Ammon's horn (tissue), 1 donor: ENCODE measurements at places on chromosomes 1 and 21.

DNA sequence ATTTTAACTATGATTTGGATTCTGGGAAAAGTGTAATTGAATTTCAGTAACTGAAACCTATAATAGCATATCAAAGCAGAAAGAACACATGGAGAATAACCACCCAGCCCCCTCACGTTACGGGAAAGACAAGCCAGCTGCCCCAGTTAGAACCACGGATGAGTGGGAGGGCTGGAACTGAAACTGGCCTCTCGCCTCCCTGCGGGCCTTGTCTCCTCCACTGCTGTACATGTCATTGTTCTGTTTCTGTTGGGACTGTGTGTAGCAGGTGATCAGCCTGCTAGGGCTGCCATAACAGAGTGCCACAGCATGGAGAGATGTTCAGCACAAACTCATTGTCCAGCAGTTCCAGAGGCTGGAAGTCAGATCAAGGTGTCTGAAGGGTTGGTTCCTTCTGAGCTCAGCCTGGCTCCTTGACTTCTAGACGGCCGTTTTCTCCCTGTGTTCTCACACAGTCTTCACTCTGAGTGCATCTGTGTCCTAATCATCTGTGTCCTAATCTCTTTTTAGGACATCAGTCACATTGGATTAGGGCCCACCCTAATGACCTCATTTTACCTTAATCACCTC is 52.4 kb downstream of the MAP3K21 start:
- no peak for DNase-seq

- DNase-seq: no peak
Observed at GRCh38 chr21:38649120-38649519, 150.8 kb upstream of the ERG start.

- no peak for DNase-seq
Observed at GRCh38 chr1:106232128-106232527, 824.3 kb upstream of the PRMT6 start.

DNA sequence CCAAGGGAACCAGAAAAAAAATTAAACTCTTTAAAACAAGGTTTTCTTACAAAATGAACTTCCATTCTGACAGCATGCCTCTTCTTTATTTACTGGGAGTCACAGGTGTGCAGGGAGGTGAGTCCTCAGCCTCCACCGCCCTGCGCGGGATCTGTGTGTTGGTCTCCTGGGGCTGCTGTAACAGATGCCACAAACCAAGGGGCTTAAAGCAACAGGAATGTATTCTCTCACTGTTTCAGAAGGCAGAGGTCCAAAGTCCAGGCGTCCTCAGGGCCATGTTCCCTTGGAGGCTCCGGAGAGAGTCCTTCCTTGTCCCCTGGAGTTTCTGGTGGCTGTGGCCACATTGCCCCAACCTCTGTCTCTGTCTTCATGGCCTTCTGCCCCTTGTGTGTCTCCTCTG is 123.6 kb upstream of the C1orf174 start:
- DNase-seq: no peak

GRCh38 chr21:41570791-41571355 is 62.9 kb upstream of the TMPRSS2 start:
- DNase-seq: no peak

- DNase-seq: no peak
Observed at GRCh38 chr1:21534674-21535378, 25.6 kb downstream of the ALPL start.

GRCh38 chr1:160243767-160244166 is 18.6 kb downstream of the DCAF8 start:
- no peak for DNase-seq

- no peak for DNase-seq
Observed at GRCh38 chr1:230760360-230760827, 13.2 kb downstream of the CAPN9 start.

GRCh38 chr1:40267767-40268187 is 9.7 kb downstream of the ZMPSTE24 start:
- no peak for DNase-seq

- no peak for DNase-seq
Observed at GRCh38 chr21:42431196-42431595, 27.5 kb downstream of the UBASH3A start.

DNA sequence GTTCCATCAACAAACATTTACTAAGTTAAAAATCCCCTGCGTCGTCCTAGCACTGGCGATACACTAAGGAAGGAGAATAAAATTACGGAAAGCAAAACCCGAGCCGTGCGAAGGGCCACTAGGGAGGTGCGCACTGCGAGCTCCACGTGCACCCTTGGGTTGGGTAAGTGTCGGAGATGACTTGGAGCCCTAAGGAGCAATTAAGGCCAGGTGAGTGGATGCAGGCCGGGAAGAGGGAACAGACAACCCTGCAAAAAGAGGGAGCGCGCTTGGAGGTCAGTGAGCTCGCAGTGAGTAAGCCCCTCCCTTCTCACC is 704 bp downstream of the WDR4 start:
- DNase-seq: no peak

DNA sequence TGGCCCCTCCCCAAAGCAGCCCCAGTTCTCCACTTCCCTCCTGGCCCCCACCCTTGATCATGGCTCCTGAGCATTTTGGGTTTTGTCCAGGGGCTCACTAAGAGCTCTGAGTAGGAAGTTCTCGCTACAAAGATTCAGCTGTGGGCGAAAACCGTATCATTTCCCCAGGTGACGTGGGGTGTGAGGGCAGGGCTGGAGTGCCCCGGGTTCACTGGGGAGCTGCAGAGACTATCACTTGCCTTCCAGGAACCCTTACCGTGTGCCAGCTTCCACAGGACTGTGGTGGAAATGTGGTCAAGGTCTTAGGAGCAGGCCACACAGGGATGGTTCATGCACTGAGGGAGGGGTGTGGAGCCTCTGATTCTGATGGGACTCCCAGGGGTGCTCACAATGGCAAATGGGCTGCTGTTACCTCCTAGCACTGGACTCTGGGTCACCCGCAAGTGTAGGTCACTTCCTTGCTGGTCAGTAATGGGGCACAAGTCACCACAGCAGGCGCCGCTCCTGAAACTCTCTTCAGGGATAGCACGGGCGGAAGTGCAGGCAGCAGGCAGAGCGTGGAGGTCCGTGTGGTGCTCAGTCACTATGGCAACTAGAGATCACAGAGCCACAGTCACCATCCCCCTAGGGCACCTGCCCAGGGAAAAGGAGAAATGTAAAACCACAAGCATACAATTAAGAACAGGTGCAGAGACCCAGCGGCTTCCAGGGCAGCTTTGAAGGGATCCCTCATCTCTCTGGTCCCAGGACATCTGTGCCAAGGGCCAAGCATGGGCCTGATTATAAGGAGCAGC is 35.4 kb downstream of the RSPH1 start:
- DNase-seq: no peak

DNA sequence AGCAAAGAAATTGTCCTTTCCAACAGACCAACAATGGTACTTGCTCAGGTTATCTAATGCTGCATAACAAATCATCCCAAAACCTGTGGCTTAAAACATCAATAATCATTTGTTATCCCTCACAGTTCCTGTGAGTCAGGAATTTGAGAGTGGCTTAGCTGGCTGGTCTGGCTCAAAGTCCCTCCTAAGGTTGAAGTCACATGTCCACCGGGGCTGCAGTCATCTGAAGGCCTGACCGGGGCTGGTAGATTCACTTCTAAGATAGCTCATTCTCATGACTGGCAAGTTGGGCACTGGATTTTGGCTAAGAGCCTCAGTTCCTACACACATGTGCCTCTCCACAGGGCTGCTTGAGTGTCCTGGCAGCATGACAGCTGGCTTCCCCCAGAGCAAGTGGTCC is 16.9 kb downstream of the ERI3 start:
- DNase-seq: no peak

DNA sequence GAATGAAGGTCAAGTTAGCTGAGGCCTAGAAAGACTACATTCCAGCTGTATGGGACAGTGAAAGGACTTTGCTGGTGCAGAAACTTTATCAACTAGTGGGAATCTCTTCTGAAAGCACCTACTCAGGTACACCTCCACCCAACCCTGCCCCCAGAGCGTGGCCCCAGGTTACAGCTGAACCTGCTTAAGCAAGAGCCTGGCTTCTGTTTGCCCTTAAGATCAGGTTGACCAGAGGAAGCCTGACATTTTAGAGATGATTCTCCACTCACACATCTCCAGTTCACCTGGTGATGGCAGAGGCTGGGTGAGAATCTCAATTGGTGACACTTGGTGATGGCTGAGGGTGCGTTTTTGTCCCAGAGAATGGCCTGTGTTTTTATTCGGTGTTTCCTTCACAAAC is 24.0 kb downstream of the ELAPOR1 start:
- DNase-seq: no peak

- DNase-seq: peak; percentile 47
Observed at GRCh38 chr1:62800825-62801306, 16.9 kb downstream of the ATG4C start.

DNA sequence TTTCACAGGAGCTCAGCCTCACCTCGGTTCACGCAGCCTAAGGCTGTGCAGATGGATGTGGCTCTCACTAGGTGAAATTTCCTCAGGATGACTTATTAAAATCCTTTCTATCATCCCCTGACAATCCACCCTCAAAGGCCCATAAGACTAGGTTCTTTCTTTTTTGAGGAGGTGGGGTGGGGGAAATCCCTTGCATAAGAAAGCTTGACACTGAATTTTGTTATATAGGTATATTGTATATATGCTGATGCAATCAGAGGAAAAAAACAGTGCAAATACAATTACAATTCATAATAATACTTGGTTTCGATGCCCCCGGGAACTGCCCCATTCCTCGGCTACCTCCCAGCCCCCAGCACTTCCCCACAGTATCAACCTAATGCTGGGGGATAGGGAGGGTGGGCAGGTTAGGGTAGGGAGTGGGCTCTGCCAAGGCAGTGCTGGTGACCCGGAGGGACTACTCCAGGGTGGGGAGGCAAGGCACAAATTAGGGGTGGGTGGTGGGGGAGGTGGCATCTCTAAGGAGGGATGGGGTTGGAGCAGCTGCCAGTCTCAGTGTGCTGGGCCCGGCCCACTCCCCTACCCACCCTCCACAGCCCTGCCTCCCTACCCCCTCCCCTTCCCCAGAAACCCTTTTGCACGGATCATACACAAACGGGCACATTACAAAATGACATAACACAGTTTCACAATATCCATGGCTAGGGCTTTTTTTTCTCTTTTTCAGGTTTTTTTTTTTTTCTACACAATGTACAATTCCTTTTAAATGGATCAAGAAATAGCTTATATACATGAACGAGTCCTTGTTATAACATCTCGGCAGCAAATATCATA is 30.9 kb downstream of the SLC27A3 start:
- no peak for DNase-seq

GRCh38 chr1:200213921-200214320 is 186.4 kb downstream of the NR5A2 start:
- no peak for DNase-seq

- DNase-seq: no peak
Observed at GRCh38 chr1:41800311-41800829, 118.4 kb downstream of the HIVEP3 start.

DNA sequence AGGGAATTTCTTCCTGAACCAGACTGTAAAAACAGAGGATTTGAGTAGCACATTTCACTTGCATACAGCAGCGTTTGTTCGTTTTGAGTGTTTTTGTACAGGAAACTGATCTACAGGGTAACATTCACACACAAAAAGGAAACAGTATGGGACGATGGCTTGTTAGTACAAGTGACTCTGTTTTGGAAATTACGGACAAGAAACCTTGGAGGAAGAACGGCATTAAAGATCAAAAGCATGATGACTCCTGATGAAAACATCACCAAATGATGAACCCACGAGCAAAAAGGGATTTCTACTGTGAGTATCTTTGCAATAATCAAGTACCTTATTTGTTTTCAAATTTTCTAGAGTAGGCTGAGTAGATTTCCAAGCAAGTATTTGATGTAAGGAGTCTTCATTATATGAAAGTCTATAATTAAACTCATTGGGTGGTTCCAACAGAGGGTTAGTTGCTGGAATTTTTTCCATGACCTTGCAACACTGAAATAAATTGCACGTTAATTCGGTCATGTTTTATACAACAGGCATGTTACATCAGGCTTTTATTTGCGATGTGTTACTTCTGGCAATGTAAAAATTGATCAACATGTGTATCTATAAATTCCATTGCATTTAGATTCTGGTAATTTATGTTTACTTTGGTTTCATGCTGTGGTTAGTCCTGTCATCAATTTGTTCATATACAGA is 76.7 kb upstream of the KCNK2 start:
- DNase-seq: no peak

- no peak for DNase-seq
Observed at GRCh38 chr1:14704846-14705245, 106.4 kb downstream of the KAZN start.

DNA sequence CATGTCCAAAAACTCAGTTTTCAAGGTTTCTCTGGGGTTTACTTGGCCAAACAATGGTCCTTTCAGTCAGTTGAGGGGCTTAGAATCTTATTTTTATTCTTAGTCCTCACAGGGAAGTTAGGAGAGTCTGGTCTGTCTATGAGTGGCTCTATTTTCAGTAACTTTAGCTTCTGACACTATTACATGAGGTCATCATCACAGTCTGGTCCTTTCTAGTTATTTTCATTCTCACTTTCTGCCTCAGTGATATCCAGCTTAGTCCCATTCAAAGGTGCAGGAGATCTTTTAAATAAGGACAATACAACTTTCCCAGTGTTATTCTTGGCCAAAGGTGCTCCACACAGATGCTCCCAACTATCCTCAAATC is 30.0 kb upstream of the FGGY start:
- DNase-seq: no peak

- peak; percentile 68 for DNase-seq
Observed at GRCh38 chr1:205976708-205977401, 26.3 kb downstream of the RAB7B start.

DNA sequence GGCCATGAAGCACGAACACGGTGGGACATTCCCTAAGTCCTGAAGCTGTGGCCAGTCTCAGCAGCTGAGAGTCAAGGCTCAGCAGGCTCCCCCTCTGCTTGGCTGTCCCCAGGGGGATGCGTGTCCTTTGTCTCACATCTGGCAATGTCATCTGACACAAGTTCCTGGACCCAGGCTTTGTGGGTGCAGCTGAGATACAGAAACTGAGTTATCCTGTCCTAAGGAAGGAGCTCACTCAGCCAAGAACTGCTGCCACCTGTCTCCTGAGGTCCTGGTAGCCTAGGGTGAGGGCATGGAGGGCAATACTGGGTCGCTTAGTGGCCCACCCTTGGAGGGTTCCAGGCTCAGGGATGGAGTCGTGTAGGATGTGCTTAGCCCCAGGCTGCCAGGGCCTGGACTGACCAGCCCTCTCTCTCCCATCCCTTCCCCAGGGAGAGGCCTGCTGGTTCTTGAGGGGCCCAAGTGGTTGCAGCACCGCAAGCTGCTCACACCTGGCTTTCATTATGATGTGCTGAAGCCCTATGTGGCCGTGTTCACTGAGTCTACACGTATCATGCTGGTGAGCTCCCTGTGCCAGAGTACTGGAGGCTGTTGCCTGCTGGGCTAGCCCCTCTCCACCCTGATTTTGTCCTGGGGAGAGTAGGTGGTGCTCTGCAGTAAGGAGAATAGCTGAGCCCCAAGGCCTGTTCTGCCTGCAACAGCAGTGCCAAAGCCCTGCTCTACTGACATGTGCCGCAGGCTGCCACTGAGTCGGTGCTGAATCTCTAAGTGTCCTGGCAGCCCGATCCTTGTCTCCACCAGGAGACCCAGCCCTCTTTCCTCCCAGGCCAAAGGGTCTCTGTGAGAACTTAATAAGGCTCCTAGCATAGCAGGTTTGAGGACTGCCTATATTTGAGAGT is 13.5 kb downstream of the CYP4B1 start:
- no peak for DNase-seq

GRCh38 chr1:186575348-186575747 is 104.9 kb downstream of the PTGS2 start:
- DNase-seq: no peak

GRCh38 chr1:26537951-26538352 is 8.4 kb downstream of the RPS6KA1 start:
- DNase-seq: peak; percentile 80
